Activated T-cell treated with anti-CD3 and anti-CD28 coated beads for 24 hours (primary cell): ENCODE measurements at places on chromosomes 6 and 20.

- no peak for DNase-seq
Measured at GRCh38 chr6:52512199-52512598, 64.7 kb downstream of the TRAM2 start.

DNA sequence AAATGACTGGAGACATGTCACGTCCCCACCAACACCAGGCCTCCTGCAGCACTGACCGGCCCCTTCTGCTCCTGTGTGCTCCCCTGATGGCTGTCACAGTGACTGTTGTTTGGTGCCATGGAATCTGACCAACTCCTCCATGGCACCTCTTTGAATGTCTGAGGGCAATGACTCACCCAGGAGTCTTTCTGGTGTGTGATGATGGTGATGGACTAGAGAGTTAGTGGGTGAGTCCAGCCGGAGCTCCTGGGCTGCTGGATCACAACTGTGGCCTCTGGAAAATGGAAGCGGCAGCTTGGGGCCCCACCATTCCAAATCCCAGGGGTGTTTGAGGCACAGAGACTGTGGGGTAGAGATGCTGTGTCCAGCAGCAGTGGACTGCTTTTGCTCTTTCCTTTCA is 133.3 kb downstream of the TFAP2C start:
- no peak for DNase-seq

DNA sequence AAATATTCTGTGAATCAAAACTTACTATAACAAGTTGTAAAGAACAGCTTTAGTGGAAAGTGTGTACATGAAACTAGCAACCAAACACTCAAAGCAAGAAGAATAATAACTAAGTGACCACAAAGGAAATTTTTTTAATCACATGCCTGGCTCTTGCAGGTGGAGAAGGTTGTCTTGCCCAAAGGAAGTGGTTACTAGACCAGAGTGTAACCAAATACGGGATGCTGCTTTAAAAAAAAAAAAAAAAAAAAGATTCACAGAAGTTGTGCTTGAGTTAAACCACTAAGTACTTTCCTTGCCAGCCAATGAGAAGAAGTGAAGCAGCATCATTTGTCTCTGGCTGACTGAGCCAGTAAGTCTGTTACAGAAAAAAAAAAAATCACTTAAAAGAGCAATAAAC is 19.1 kb upstream of the HLA-DQB1 start:
- no peak for DNase-seq

GRCh38 chr20:59145247-59145923 is 18.2 kb upstream of the ZNF831 start:
- DNase-seq = no peak

GRCh38 chr6:42017021-42017643 is 33.2 kb upstream of the TAF8 start:
- DNase-seq = no peak

DNA sequence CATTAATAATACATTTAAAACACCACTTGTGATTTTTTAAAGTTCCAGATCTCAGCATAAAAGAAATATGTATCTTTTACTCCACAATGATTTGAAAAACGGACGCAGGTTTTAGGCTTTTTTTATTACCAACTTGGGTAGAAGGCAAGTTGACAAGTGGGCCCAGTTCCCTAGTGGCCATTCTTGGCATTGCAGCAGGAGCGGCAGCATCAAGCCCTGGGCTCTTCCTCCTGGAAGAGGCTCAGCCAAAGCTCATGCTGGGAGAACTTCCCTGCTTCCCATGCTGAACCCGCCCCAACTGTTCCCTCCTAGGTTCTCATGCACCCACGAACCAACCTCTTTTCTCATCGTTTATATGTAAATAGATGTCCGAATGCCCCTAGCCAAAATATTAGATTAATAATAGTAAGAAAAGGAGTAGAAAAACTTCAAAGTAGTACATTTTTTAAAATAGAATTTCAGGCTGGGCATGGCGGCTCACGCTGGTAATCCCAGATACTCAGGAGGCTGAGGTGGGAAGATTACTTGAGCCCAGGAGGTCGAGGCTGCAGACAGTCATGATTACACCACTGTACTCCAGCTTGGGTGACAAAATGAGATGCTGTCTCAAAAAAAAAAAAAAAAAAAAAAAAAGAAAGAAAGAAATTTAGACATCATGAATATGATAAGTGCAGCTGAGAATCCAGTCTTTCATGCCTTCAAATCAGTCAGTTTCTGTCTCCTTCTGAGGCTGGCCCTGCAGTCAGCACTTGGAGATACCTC is 18.2 kb upstream of the MYB start:
- peak; percentile 12 for DNase-seq

DNA sequence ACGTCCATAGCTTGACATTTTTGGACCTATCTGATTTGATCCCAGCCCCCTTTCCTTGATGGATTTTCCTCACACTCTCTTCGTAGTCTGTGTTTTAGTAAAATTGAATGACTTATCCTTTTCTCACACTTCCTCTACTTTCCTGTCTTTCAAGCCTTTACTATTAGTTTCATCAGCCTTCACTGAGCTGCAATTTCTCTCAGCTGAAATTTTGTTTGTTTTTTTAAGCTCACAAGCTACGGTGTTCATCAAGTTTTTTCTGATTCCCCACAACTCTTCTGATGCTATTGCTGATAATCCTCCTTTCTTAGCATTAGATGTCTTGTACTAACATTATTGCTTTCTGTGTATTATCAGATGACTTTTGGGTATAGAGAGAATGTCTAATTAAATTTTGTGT is 263.7 kb downstream of the TBX18 start:
- DNase-seq = no peak

- no peak for DNase-seq
Measured at GRCh38 chr6:87212596-87212995, 57.2 kb downstream of the ZNF292 start.

DNA sequence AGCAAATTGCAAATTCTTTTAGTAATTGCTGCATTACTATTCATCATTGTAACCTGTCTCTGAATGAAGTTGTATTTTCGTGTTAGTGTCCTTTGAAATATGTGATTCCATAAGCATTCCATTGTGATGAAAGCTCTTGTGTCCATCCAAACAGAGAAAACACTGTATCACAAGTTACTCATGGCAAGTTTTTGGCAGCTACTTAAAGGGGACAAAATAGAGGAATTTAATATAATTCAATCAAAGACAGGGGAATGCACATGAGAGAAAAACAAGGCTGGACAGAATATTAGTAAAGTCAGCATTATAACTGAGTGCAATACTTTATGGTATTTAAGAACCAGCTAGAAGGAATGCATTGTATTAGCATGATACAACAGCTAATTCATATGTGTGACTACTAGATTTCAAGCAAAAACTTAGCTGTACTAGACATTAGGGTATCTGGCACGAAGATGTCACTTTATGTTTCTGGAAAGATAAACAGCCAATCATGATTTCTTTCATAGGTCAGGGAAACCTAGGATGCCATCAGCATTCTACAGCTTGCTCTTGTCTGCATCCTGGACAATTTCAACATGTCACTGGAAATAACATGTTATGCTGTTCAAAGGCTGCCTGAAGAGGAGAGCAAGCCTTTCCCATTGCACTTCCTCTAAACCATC is 270.6 kb upstream of the MARCKS start:
- DNase-seq = no peak

DNA sequence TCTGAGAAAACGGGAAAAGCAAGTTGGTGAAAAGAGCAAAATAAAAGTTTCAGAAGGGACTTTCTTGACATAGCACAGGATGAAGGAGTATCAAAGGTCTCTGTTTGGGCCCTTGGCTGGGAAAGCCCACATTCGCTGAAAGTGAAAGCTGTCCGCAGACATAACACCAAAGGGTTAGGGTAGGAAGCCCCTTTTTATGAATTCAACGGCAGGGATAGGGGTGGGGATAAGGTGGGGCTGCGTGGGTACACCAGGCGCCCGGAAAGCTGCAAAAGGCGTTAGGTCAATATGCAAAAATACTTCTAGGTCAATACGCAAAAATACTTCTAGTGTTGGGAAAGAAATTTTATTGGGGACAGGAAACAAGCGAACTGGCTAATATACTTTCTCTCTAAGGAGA is 135.1 kb downstream of the OR2B2 start:
- no peak for DNase-seq

- DNase-seq = peak; percentile 2
Measured at GRCh38 chr6:40550202-40551101, 36.7 kb downstream of the LRFN2 start.

- DNase-seq = no peak
Measured at GRCh38 chr6:13593720-13594119, 19.3 kb downstream of the SIRT5 start.

GRCh38 chr6:36788186-36788585 is 51.1 kb downstream of the CPNE5 start:
- no peak for DNase-seq

DNA sequence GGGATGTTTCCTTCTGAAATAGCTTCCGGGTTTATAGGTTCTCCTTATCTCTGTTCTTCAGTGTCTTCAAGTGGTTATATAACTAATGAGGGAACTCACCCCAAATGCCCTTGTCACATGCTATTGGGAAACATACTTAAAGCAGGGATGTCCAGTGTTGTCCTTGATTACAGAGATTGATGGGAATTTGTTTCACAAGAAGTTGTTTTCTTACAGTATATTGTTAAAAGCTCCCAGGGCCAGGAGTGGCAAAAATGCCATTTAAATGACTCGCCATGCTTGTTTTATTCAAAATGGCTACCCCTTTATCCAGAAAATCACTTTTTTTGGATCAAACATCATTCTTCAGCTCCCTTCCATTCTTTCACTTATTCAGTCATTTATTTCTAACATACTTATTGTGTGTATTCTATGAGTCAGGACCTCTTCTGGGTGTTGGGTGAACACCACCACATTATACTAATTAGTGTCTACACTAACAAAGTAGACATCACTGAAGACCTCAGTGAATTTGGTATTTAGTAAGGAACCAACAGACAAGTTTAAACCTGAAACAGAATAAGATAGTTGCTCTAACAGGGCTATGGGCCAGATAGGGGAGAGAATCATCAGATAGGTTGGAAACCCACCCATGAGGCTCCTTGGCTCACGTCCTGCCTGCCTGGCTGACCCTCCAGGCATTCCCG is 791.1 kb downstream of the MAFB start:
- DNase-seq = no peak

DNA sequence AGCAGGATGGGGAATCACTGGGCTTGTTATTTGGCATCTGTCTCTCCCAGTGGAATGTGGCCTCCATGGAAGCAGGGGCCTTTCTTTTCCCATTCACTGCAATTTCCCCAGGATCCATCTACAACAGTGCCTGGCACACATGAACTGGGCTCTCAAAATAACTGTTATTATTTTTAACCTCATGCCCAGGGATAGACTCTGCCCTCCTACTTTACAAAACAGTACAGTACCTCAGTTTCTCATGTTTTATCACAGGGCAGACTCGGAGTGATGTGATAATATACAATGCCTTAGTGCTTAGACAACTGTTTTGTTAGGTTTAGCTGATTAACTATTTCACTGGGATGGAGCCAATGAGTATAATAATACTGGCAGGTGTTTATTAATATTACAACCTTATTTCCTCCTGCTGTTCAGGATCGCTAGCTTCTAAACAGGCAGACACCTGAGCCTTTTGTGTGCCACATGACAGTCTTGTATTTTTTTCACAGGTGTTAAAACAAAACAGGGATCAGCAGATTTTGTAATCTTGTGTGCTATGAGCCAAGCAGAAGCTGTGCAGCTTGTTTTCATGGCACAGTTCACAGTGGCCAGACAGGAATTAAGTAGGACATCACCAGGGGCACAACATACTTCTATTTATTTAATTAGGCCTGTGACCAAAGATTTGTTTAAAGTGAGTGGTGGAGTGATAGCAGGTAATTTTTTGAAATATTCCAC is 157.7 kb upstream of the EYA4 start:
- DNase-seq = no peak

GRCh38 chr6:39493174-39493573 is 170.7 kb upstream of the KCNK16 start:
- no peak for DNase-seq

DNA sequence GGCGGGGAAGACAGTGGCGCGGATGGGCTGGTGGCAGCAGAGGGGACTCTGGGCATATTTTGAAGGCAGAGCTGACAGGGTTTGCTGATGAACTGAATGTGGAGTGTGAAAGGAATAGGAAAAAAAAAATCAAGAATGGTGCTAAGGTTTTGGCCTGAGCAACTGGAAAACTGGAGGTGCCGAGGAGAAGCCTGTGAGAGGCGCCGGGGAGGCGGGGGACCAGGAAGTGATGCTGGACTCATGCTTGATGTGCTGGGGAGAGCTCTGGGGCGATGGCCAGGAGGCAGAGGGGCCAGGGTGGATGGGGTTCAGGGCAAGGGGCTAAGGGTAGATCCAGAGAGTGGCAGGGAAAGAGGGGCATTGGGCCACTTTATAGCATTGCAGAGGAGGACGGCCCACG is 55.8 kb downstream of the SULF2 start:
- DNase-seq = no peak

- no peak for DNase-seq
Measured at GRCh38 chr6:4039348-4039747, 39.6 kb downstream of the FAM217A start.

- no peak for DNase-seq
Measured at GRCh38 chr6:43992783-43993644, 134.2 kb downstream of the MRPL14 start.

DNA sequence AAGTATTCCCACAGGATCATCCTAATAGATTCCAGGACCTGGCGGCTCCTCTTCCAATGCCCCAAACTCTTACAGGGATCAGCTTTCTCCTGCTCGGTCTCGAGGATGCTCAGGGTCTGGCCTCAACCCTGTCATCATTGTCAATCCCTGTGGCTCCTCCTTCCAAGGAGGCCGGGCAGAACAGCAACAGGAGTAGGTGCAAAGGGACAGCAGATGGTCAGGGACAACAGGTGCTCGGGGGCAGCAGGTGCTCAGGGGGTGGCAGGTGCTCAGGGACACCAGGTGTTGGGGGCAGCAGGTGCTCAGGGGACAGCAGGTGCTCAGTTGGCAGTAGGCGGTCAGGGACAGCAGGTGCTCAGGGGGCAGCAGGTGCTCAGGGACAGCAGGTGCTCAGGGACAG is 84.8 kb downstream of the TTLL2 start:
- no peak for DNase-seq

- DNase-seq = no peak
Measured at GRCh38 chr6:13725570-13725969, 13.9 kb upstream of the RANBP9 start.

- DNase-seq = no peak
Measured at GRCh38 chr6:36594816-36595643, 868 bp downstream of the SRSF3 start.

DNA sequence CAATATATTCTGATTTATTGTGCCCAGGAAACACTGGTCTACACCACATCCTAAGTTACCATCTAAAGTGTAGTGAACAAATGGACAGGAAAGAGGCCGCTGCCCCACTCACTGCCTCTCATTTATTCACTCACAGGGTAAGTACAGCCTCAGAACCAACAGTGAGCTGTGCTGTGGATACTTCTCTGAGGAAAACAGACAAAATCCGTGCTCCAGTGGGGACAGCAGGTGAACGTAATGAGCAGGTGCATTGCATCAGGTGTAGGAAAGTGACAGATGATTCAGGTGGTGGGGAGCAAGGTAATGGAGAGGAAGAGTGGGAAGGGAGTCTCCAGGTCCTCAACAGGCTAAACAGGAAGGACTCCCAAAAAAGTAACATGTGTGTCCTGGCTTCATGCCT is 8.4 kb upstream of the ULBP2 start:
- no peak for DNase-seq

- DNase-seq = no peak
Measured at GRCh38 chr6:90369024-90369519, 72.4 kb upstream of the BACH2 start.
